Left lung (tissue), 14 donors: ENCODE measurements at places on chromosomes 5 and 9. TPM values are rescaled to one million over a fixed set of nuclear protein-coding genes. Genes with fewer than 3 reads are reported as not detected.

The HTR1A gene
- not detected for polyA plus RNA-seq

The SMIM33 gene
- 0.06 TPM for polyA plus RNA-seq

The PLPP6 gene
- 10.5 TPM for polyA plus RNA-seq

The LHX6 gene
- 18.9 TPM for polyA plus RNA-seq

The RLN2 gene
- polyA plus RNA-seq, result 2.0 TPM

The IFNA13 gene
- polyA plus RNA-seq, result 0.14 TPM

The PLAC8L1 gene
- polyA plus RNA-seq, result 0.52 TPM

The TRIM36 gene
- 1.5 TPM for polyA plus RNA-seq

The GLRA1 gene
- polyA plus RNA-seq, result not detected

The TAF11L10 gene
- not detected for polyA plus RNA-seq

The SIT1 gene
- 0.65 TPM for polyA plus RNA-seq

The PHF24 gene
- 0.78 TPM for polyA plus RNA-seq

The FAT2 gene
- polyA plus RNA-seq, result 0.11 TPM

The FOXD4 gene
- polyA plus RNA-seq, result 0.13 TPM

The SHISAL2B gene
- polyA plus RNA-seq, result 7.8 TPM

The TSLP gene
- 0.75 TPM for polyA plus RNA-seq

The FOXD4L3 gene
- polyA plus RNA-seq, result not detected

The GADD45G gene
- polyA plus RNA-seq, result 5.2 TPM

The SLC1A3 gene
- 20.8 TPM for polyA plus RNA-seq

The PCDHGA7 gene
- polyA plus RNA-seq, result 2.0 TPM

The DMRT3 gene
- not detected for polyA plus RNA-seq

The CTXN3 gene
- not detected for polyA plus RNA-seq

The OR1L8 gene
- 0.37 TPM for polyA plus RNA-seq

The SELENOP gene
- 713 TPM for polyA plus RNA-seq

The MRPL36 gene
- 20.7 TPM for polyA plus RNA-seq

The LHX3 gene
- polyA plus RNA-seq, result not detected

The GPX8 gene
- 71.6 TPM for polyA plus RNA-seq

The SPIN1 gene
- polyA plus RNA-seq, result 133 TPM

The SPOUT1 gene
- polyA plus RNA-seq, result 28.0 TPM

The LRRC26 gene
- not detected for polyA plus RNA-seq

The PTPA gene
- polyA plus RNA-seq, result 148 TPM

The CCDC192 gene
- polyA plus RNA-seq, result 1.4 TPM

The GABRA1 gene
- 0.67 TPM for polyA plus RNA-seq

The CDC20B gene
- polyA plus RNA-seq, result 18.4 TPM

The GAPT gene
- polyA plus RNA-seq, result 1.1 TPM

The ERCC6L2 gene
- 58.6 TPM for polyA plus RNA-seq

The PCDHB12 gene
- 6.1 TPM for polyA plus RNA-seq

The SPINK5 gene
- 0.56 TPM for polyA plus RNA-seq

The PAPPA gene
- polyA plus RNA-seq, result 1.2 TPM

The PGM5 gene
- polyA plus RNA-seq, result 56.7 TPM

The KCNV2 gene
- polyA plus RNA-seq, result 0.31 TPM

The ZNF454 gene
- polyA plus RNA-seq, result 11.0 TPM

The WASHC1 gene
- polyA plus RNA-seq, result 21.8 TPM

The ZFP2 gene
- 6.0 TPM for polyA plus RNA-seq

The HNRNPA0 gene
- polyA plus RNA-seq, result 73.2 TPM

The ARL14EPL gene
- not detected for polyA plus RNA-seq

The SREK1 gene
- polyA plus RNA-seq, result 154 TPM

The SPARC gene
- polyA plus RNA-seq, result 1,757 TPM

The ADCY2 gene
- 14.0 TPM for polyA plus RNA-seq

The LCN9 gene
- not detected for polyA plus RNA-seq

The NDUFA8 gene
- polyA plus RNA-seq, result 56.7 TPM

The SLC9A3 gene
- 4.3 TPM for polyA plus RNA-seq

The MUSK gene
- polyA plus RNA-seq, result 0.64 TPM

The F2RL1 gene
- 8.8 TPM for polyA plus RNA-seq

The TAL2 gene
- polyA plus RNA-seq, result not detected

The SPATA31E1 gene
- polyA plus RNA-seq, result not detected

The NR5A1 gene
- polyA plus RNA-seq, result not detected

The AMBP gene
- 2.4 TPM for polyA plus RNA-seq

The GAS1 gene
- 33.5 TPM for polyA plus RNA-seq
